ENCODE measurements at places on chromosomes 1 and 21. TPM values are rescaled to one million over a fixed set of nuclear protein-coding genes. Genes with fewer than 3 reads are reported as not detected.

The HOOK1 gene
- 4.0 TPM for total RNA-seq

The FGR gene
- 0.21 TPM for total RNA-seq

The SPRR4 gene
- not detected for total RNA-seq

The MROH7 gene
- not detected for total RNA-seq

The PDE9A gene
- total RNA-seq, result 10.8 TPM
